ENCODE measurements at places on chromosomes 16 and 17.

GRCh38 chr17:38457577-38458371 lies 29.5 kb downstream of the ARHGAP23 start:
- no peak for DNase-seq

- DNase-seq = no peak
Observed at GRCh38 chr16:6910301-6910700, 422.3 kb upstream of the RBFOX1 start.

DNA sequence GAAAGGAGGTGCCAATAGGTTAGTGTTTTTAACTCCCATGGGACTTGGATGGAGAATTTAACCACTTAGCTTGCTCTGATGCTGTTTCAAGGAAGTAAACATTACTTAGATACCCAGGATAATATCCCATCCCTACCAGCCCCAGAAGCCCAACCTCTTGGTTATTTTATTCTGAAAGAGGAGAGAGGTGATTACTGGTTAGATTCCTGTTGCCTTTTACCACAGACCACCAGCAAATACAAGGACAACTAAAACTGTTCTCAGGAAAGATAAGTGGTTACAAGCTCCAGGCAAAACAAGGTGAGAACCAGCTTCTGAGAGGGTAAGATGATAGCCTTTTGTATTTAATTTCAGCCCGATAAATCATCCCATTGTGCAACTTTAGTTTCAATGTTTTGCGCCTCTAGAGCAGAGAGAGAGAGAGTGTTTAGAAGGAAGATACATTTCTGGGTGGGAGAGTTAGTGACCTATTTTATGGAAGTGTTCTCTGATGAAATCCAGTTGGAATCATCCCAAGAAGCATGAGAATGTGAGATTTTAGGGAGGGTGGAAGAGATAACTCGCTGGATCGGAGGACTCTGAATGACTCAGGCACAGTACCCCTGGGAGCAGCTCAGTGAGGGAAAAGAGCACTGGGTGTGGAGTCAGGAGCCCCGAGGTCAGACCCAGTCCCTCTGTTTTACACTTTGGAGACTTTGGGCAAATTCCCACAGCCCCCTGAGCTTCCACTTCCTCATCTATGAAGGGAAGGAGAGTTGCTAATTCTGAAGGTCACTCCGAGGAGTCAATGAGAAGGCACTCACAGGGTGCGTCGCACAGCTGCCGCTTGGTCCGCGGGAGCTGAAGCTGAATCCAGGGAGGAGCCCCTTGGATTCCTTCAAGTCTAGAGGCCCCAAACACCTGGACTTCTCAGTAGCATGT lies 12.1 kb downstream of the GLP2R start:
- DNase-seq = no peak

DNA sequence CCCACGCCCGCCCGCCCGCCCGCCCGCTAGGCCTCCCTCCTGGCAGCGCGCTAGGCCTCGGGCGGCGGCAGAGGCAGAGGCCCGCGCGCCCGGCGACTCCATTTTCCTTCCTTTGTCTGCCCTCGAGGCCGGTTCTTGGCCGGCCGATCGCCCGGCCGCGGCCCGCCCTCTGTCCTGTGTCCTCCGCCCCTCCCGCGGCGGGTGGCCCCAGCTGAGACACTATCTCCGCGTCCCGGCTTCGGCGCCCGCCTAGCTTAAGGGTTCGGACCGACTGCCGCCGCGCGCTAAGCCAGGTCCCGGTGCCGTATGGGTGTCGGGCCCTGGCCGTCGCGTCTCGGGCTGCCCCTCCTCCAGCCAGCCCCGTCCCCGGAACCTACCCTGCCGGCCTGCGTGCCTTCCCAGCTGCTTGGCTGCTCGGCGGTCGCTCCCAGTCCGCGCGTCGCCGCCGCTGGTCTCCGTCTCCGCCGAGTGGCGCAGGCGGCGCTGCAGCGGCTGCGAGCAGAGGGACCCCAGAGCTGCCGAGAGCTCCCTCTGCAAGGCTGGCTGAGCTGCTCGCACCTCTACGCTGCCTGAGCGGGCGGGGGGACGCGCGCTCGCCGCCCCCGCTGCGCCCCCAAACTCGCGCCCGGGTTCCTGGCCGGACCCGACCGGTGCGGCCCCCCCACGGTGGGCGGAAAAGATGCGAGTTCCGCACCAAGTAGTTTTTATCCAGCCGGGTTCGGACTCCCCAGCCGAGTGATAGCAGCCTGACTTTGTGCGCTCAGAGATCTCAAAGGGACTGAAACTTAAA lies 787 bp downstream of the CTCF start:
- DNase-seq = peak; percentile 86

- peak; percentile 86 for DNase-seq
Observed at GRCh38 chr16:11639925-11640899, 28.0 kb upstream of the SNN start.

- DNase-seq = no peak
Observed at GRCh38 chr16:65271996-65272395, 150.1 kb upstream of the CDH11 start.

DNA sequence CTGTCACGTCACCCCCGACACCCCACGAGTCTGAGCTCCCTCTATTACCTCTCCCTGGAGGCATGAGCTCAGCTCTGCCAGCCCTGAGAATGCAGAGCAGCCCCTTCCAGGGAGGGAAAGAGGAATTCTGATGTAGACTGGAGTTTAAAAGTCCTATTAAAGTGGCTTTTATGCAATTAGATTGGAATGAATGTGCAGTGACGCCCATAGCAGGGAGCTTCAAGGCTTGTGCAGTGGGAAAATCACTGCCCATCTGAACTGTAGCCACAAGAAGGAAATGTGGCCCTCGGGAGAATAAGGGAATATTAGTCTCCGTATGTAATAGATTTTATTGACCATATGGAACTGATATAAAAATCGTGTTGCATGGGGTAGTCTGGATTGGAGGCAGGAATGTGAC lies 66.9 kb downstream of the ZNF423 start:
- DNase-seq = no peak

DNA sequence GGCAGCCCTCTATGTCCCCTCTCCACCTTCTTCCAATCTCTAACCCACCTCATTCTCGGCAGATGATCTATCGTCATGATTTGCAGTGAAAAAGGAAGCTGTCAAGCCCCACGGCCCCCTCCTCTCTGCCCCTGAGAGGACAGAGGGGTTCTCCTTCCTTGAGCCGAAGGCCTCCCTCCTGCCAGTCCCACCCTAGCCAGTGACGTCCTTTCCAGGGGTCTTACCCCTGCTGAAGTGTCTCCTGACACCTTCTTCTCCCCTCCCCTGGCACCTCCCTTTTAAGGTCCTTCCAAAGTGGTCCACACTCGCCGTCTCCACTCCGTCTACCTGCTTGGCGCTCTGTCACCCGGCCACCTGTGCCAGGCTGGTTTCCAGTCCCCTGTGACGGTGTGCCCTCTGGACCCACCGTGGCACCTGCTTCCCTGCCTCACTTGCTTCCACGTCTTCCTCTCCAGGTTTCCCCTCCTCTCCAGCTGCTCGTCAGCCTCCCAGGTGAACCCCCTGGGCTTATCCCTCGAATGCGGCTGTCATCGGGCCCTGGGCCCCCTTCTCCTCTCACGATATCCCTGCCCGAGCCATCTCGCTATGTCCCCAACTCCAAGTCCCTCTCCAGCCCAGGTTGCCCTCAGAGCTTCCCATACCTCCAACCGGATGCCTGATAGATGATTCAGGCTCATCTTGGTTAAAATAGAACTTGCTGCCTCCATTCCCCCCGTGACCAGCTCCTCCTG lies 5.7 kb downstream of the CCDC102A start:
- peak; percentile 38 for DNase-seq

- no peak for DNase-seq
Observed at GRCh38 chr17:76404256-76404655, 19.8 kb downstream of the SPHK1 start.

GRCh38 chr17:17206124-17206912 lies at the start of gene PLD6:
Gene PLD6, minus strand, starts transcription at chr17:17206333. Its CDS starts 47 bp downstream, at chr17:17206286.
- DNase-seq = peak; percentile 87

- DNase-seq = no peak
Observed at GRCh38 chr17:17758941-17759563, 77.7 kb downstream of the SREBF1 start.

DNA sequence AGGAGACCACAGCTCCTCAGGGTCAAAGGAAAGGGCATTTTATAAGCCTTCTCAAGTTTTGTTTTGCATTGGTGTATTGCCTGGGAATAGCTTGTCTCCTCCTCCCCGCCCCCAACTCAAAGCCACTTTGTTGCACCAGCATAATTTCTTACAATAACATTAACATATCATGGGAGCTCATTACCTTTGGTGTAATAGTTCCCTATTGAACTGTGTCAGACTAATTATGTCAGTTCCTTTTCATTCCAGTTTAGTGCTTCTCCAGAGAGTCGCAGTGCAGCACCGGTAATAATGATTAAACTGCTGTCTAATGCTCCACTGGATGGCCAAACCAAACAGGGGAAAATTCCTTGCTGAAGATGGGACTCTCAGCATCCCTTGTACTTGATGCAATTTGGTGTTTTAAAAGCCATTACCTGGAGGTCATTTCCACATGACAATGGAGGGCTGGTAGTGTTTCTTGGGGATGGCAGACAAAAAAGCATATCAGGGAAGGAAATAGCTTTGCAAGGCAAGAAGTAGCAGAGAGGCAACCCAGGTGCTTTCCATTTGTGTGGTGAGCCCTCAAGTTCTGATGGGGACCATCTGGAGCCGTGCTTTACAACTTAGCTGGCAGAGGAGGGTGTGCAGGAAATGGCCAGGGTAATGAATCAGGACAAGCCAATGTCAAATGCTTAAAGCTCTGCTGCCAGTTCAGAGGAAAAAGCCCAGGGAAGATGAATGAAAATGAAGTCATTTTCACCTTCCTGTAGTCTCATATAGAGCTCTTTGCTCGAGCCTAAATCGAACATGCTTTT lies 91.5 kb upstream of the NLRP1 start:
- DNase-seq = no peak

GRCh38 chr17:68052810-68053209 lies 17.3 kb downstream of the KPNA2 start:
- no peak for DNase-seq

DNA sequence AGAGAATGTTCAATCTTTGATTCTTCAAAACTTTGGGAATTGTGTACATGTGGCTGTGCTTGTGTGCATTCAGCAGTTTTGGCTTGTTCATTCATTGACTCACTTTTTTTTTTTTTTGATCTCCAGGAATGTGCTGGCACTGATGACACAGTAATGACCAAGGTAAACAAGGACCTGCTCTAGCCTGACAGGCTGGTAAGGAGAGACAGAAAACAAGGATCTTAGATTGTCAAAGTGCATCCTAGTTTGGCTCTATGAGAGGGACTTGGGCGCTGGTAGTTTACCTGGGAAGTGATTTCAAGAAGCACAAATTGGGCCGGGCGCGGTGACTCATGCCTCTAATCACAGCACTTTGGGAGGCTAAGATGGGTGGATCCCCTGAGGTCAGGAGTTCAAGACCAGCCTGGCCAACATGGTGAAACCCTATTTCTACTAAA lies 233.1 kb upstream of the WSCD1 start:
- DNase-seq = no peak

DNA sequence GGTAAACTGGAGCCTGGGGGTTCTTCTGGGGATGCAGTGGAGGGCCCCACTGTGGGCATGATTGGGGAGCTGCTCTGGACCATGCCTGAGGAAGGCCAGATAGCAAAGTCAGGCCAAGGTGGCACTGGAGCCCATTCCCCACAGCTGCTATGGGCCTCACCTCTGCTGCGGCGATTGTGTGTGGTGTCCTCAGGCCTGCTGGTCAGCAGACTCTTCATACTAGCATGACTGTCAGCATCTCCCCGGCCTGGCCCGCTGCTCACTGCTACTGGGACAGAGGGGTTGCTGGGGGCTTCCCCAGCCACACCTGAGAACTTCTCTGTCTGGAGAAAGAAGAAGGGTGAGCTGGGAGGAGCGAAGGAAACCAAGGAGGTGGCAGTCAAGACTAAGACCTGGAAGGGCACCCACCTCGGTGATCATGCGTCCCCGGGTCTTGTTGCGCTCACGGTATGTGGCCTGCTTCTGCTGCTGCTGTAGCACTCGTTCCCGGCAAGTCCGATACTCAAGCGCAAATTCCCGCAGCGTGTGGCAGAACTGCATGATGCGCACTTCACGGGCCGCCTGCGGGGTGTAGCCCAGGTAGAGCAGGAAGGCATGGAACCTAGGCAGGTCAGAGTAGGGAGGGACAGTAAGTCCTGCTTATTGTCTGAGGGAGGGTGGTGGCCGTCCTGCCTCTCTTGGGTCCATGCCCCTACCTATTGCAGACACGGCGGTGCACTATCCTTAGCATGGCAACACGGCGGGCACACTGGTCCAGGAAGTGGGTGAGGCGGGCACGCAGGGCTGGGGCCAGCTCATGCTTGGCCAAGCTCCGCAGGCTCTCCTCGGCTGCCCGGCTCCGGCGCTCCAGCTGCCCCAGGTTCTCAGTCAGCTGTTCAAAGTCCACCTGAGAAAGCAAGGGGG lies 3.2 kb downstream of the TMEM208 start:
- DNase-seq = no peak

- no peak for DNase-seq
Observed at GRCh38 chr16:53433930-53434376, 318 bp upstream of the RBL2 start.

- DNase-seq = peak; percentile 20
Observed at GRCh38 chr16:1772362-1772907, at the start of gene EME2. Gene EME2, plus strand, starts transcription at chr16:1772810. Its CDS starts 418 bp downstream, at chr16:1773228.

- DNase-seq = no peak
Observed at GRCh38 chr16:31061813-31062440, 12.1 kb downstream of the ZNF668 start.

DNA sequence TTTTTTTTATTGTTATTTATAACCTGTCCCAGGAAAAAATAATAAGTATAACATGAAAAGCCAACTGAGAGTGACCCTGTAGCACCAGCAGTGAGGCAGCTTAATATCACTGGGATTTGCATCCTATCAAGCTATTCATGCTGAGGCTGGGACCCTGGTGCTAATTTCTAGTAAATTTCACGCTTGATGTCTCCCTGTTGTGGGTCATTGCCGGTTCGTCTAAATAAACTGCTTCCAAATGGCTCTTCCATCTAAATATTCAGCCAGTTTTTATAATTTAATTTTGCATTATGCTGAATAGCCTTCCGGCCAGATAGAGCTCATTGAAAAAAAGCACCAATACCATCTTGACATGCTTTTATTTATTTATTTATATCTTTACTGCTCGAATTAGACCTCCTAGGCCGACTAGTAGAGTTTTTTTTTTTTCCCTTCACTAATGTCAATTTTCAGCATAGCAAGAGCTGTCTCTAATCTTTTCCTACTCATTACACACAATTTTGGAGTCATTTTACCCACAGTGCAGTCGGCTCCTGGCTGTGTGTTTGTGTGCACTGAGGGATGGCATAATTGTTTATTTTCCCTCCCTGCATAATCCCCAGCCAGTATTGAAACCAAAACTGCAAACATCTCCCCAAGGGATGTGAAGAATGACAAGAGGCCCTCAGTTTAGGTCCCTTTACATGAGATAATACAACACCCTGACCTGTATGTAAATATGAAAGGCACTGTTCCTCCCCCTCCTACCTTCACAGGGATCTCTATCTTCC lies 168.8 kb downstream of the AATF start:
- DNase-seq = no peak

Data from common myeloid progenitor, CD34-positive (primary cell).